ENCODE measurements at places on chromosomes 16 and 17.
A peak's percentile ranks its signal among the peaks of the same experiment; 100 is the strongest.

GRCh38 chr17:64403881-64404460 lies 13.3 kb upstream of the PECAM1 start:
- no peak for DNase-seq

DNA sequence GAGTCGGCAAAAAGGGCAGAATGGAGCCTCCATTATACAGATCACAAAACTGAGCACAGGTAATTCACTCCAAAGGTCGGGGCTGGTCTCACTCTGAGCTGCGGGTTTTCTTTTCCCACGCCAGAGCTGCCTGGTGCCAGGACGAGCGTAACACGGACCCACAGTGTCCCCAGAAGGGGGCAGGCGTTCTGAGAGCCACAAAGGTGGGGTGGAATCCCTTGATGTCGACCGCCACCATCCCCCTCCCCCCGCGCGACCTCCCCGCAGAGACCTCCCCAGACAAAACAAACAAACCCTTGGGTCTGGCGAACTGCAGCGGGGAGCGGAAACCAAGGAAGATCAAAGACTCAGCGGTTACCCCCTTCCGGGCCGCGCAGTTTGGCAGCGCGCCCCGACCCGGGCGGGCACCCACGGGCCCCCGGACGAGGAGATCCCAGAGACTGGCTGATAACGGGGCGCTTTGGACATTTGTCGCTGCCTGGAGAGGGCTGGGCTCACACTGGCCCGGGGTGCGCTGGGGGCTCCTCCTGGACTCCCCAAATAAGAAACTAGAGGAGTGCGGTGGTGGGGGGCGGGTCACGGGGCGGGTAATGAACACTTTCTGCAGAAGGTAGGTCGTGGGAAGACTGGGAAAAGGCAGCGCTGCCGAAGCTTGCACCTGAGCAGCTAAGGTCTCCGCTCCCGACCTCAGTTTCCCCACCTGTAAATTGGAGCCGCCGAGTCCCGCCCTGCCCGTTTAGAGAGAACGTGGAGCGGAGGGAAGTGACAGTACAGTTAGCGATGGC lies 664 bp upstream of the NKD1 start:
- no peak for DNase-seq

DNA sequence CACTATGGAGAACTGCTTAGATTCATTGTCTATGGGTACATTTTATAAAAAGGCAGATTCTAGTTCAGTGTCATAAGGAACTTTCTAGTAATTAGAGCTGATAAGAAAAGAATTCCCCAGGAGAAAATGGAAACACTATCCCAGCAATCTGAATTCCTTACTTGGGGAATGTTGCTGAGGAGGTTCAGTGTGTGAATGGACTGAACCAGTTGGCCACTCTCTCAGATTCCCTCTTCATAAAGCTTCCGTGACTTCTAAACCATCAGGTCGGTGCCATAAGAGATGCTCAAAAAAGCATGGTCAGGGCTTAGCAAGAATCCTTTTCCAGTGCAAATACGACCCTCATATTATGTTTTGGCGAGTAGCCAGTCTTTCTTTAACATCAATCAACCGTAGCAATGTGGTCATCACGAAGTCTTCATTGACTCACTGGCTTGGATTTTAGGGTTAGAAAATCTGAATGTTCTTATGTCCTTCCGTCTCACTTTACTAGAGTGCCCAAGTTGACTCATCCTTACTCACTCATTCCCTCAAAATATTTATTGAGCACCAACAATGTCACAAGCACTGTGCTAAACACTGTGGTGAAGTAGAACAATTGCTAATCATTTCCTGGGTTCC lies 102.7 kb upstream of the HLF start:
- DNase-seq = peak; percentile 38

DNA sequence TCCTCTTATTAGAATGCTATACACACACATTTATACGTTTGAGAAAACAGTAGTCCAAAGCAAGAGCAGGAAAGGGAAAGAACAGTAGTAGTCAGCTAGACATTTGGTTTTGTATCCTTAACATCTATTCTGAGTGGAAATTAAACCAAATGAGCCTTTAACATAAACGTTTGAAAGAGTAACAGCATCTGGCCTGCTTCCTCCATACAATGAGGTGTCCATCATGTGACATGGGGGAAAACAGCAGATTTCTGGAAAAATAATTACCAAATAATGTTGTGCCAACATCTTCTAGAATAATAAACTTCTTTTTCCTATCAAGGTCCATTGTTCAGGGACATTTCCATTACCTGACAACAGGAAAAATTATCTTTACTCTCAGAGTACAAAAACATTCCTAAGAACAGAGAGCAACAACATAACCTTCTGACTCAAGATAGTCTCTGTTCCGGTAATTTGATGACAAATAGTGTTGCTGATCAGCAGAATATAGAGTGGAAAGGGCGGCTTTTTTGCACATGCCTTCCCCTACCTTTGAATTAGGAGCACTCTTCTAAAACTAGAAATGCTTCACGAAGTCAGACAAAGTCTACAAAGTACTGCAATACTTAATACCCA lies 20.2 kb downstream of the CYTH1 start:
- no peak for DNase-seq

DNA sequence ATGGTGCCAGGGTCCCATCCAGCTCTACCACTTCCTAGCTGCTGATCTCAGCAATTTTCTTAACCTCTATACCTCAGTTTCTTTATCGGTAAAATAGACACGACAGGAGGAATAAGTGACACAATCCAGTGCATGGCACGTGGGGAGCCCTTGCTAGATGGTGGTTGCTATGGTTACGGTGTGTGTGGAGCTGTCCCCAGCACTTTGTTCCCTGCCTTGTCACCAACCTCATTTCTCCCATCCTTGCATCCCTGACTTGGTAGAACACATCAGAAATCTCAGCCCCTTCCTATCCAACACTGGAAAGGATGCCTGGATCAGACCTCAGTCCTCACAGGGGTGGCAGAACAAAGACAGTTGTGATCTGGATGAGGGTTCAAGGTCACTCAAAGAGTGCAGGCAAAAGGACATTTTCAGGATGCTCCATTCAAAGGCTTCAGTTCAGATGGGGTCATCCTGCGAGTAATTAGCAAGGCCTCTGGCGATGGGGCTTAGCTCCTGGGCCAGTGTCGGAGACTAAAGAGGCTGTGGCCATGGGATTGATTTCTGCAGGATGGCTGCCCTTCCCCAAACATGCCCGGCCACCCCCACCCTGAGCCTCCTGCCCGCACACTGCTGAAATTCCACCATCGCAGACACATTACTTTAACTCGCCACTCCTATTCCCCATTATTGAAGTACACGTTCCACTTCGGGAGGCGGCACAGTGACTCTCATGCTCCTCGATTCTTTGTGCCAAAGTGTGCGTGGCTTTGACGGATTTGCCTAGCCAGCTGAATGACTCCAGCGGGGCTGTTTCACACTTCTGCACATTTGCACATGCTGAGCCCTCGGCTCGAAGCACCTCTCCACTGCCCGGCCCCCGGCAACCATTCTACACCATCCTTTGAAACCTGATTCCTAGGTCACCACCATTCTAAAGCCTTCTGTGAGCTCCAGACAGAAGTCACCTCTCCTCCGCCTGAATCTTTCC lies 40.3 kb downstream of the WNT3 start:
- no peak for DNase-seq

DNA sequence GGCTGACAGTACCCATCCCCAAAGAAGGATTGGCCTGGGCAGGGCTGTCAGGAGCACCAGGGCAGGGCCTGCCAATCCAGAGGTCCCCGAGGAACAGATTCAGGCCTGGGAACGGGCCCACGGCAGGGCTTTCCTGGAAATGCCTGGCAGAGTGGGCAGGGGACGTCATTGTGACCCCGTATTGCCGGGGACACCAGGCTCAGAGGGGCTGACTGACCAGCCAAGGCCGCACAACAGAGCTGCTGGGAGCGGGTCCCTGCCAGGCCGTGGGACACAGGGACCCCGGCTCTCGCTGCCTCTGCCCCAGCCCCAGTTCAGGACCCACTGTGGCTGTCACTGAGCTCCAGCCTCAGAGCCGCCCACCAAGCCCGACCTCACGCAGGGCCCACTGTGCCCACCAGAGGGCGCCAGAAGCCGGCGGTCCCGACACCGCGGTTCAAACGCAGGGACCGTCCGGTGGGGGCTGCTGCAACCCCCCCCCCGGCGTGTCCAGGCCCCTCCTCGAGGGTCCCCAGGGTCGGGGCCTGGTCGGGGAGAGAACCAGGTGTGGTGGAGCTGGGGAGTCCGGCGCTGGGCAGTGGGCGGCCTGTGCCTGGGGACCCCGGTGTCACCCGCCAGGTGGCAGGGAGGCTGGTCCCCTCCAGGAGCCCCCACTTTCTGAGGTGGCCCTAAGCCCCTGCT lies 15.2 kb upstream of the SSTR5 start:
- no peak for DNase-seq

DNA sequence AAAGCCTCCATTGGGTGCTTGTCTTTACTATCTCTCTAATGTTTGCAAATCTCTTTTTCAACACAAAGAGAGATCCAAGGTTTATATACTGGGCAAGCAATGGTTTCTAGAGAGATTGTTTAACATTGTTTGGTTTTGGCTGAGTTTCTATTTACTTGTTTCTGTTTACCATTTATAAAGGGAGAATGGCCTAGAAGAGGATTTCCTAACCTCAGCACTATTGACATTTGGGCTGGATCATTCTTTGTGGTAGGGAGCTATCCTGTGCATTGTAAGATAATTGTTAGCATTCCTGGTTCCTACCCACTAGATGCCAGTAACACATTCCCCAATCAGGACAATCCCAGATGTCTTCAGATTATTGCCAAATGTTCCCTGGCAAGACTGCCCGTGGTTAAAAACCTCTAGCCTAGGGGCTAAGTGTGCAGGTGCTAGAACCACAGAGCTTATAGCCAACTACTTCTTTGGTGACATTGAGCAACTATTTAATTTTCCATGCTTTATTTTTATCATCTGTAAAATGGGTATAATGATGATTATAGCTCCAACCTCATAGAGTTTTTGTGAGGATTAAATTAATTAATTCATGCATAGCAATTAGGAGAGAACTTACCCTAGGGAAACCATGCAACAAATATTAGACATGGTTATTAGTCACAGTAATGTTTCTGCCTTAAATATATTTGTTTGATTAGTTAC lies 413.9 kb upstream of the MAF start:
- no peak for DNase-seq

GRCh38 chr17:78805301-78805700 lies 23.2 kb upstream of the CYTH1 start:
- no peak for DNase-seq

DNA sequence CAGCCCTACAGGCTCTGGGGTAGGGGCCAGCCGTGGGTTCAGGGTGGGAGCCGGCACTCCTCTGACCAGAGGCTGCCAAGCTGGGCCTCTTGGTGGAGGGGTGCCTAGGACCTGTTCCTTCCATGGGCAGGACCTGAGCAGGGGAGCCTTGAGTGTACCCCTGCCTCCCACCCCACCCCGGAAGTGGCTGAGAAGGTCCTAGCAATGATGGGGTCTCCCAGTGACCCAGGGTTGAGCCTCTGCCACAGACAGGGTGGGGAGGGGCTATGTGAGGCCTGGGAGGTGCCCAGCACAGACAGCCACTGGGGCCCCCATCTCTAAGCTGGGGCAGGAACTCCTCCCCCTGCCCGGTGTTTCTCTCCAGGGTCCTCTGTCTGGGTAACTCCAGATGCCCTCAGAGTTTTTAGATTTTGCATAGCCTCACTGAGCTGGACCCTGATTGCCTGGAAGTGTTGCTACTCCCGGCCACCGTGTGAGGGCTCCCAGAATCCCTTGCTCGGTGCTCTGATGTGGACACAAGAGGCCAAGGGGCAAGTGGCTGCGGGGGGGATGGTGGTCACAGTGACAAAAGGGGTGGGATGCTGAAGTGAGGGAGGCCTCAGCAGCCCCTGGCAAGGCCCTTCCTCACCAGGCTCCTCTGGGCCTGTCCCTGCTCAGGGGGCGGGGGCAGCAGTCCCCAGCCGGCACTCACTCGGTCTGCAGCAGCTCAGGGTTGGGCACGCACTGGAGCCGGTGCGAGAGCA lies 6.4 kb upstream of the MTSS2 start:
- no peak for DNase-seq

GRCh38 chr16:3021449-3022207 lies 1.5 kb downstream of the TNFRSF12A start:
- DNase-seq = peak; percentile 75
